Activated CD4-positive, alpha-beta T cell treated with anti-CD3 and anti-CD28 coated beads, Interleukin-2, amount 10 ng/mL, durations not matched to agents 24 days and 14 days (primary cell): ENCODE measurements at places on chromosomes 4 and X. TPM values are rescaled to one million over a fixed set of nuclear protein-coding genes. Genes with fewer than 3 reads are reported as not detected.

The RIPPLY1 gene
- not detected in 2 replicates for total RNA-seq

The PASD1 gene
- not detected in 2 replicates for total RNA-seq

The DRD5 gene
- total RNA-seq, result not detected in 2 replicates

GRCh38 chr4:138680989-138681604 lies 334.5 kb upstream of the NOCT start:
- no peaks in the 10 kb centered on the region for H3K36me3 ChIP-seq
- peak; percentile 90 for DNase-seq
- no peak overlapping the region for H3K27ac ChIP-seq

- no peak overlapping the region for H3K4me3 ChIP-seq
- no peaks in the 10 kb centered on the region for H3K4me1 ChIP-seq
- no peak overlapping the region for H3K27ac ChIP-seq
- H3K36me3 ChIP-seq, result no peaks in the 10 kb centered on the region
- no peak for DNase-seq
- H3K27me3 ChIP-seq, result no peaks in the 10 kb centered on the region
Measured at GRCh38 chrX:19089555-19090040, 32.7 kb downstream of the ADGRG2 start.

- no peak for DNase-seq
- no peaks in the 10 kb centered on the region for H3K27me3 ChIP-seq
- H3K27ac ChIP-seq, result no peak overlapping the region
Measured at GRCh38 chr4:124936427-124936826, 223.9 kb upstream of the ANKRD50 start.

DNA sequence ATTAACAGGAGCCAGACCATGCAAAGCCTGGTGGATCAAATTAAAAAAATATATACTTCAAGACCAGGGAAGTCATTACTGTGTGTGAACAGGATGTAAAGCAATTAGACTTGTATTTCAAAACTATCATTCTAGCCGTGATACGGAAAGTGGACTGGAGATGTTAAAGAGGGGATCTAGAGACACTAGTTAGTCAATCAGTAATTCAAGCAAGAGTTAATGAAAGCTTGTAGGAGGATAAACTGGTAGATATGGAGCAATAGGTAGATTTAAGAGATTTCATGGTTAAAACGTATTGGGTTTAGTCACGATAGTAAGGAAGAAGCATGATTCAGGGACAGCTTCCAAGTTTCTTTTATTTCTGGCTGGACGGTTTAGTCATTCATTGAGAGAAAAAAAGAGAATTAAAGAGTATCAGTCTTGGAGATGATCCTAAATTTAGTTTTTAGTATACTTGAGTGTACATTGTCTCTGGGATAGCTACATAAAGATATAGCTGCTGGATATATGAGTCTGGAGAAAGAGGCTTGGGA lies 3.9 kb downstream of the MAD2L1 start:
- no peak for DNase-seq
- H3K4me3 ChIP-seq, result peak overlapping the region; percentile 5
- H3K27me3 ChIP-seq, result no peaks in the 10 kb centered on the region
- H3K27ac ChIP-seq, result peak overlapping the region; percentile 35
- H3K4me1 ChIP-seq, result peaks cover 32% of the 10 kb centered on the region

- H3K4me1 ChIP-seq, result peaks cover 7% of the 10 kb centered on the region
- no peaks in the 10 kb centered on the region for H3K36me3 ChIP-seq
- H3K27me3 ChIP-seq, result peaks cover 44% of the 10 kb centered on the region
- H3K27ac ChIP-seq, result no peak overlapping the region
Measured at GRCh38 chr4:120916937-120917336, 5.6 kb downstream of the PRDM5 start.
